ENCODE measurements at places on chromosomes 1 and 21.

DNA sequence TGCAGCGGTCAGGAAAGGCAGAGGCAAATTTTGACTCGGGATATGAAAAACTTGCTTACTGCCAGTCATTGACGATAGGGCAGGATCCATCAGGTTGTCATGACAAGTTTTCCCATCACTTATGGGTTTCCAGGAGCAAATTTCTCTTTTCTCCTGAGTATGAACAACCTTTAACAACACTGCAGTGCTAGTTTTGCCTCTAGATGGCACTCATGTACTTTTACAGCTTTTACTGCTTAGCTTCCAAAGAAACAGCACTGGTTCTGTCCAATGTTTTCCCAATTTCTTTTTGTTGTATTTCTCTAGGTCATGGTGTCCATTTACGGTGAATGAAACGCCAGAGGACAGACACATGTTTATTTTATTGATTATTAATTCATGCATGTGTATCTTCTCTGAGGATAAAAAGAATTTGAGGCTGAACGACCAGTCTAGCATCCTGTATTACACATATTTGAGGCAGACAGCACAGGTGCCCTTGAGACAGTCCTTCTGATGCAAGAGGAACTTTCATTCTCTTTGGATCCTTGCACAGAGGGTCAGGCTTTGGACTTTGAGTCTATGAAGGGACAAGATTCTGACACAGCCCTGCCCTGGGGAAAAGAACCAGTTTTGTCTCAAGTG is 112.3 kb upstream of the TRABD2B start:
- peak; percentile 26 for DNase-seq

DNA sequence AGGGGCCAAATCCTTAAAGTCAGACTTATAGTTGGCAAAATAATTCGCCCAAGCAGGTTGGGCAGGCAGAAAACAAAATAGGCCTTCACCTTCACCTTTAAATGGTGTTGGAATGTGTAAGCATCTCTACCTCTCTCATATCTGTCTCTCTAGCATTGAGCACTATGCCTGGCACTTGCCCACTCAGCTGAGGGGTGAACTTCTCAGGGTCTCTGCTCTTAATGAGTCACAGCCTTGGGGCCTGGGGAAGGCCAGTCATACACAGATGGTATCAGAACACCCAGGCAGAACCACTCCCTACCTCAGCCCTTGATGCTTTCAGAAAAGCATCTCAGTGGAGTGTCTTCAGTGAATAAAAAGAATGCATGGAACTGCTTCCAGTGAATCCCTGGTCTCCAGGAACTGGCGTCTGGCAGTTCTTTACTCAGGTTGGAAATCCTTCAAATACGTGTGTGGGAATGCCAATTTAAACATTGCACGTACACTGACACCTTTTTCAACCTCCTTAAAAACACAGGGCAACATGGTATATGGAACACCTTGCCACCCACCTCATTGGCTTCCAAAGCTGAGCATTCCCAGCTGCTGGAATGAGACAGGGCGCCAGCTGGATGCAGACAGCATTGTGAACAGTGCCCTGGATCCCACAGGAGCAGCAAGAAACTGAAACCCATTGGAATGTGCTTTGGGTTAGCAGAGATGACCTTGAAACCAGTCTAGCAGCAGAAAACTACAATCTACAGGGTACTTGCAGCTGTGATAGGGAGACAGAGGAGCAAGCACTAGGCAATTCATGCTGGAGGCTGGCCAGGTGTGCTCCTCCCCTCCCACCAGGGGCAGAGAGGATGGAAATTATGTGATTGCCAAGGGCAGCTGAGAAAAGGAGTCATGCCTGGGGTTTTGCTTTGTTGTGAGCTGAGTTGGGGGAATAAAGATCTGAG is 30.0 kb downstream of the ZNF697 start:
- DNase-seq: no peak

GRCh38 chr1:108009603-108010195 is 44.7 kb upstream of the VAV3 start:
- no peak for DNase-seq

- DNase-seq: no peak
Observed at GRCh38 chr1:225887030-225887314, 2.0 kb downstream of the LEFTY1 start.

- DNase-seq: peak; percentile 32
Observed at GRCh38 chr1:244214009-244214967, 163.2 kb downstream of the ZBTB18 start.

Data from T47D (cell line).